ENCODE measurements at places on chromosomes 12 and 14.

- no peak for DNase-seq
Observed at GRCh38 chr14:73712540-73713180, 1.5 kb downstream of the PNMA1 start.

DNA sequence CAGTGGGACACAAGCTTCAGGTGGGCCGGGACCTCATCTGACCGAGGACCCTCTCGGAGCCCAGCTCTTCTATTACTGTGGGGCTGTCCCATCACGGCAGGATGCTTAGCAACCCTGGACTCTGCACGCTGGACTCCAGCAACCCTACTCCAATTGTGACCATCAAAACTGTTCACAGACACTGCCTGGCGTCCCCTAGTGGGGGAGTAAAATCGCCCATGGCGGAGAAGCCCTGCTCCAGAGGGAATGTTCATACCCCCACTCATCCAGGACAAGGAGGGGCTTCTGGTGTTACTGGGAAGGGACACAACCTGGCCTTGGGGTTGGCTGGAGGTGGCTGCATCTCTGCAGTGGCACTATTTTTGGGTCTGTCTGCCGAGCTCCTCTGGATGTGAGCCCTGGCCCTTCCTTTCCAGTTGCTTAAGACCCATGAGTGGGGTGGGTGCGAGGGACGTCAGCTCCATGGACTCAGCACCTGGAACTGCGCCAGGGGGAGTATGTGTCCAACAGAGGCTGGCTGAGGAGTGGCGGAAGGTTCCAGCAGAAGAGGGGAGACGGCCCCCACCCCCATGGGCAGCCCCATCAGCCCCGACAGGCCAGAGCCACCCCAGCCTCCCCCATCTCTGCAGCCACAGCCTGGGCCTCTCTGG, 103.8 kb downstream of the RFLNA start:
- no peak for DNase-seq

- DNase-seq: no peak
Observed at GRCh38 chr14:106235356-106236159, 709.2 kb downstream of the TMEM121 start.

DNA sequence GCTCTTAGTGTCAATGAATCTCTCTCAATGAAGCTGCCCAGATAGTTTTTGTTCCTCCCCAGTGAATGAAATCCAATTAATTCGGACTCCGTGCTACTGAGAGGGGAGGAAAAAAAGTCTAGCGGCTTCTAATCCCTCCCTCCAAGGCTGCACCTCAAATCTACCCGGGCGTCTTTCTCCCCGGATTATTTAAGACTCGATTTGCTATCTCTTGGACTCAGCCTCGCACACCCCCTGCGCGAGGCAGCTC, 134 bp downstream of the DUSP6 start:
- DNase-seq: no peak

GRCh38 chr12:68175557-68176061, 16.1 kb upstream of the IFNG start:
- no peak for DNase-seq

DNA sequence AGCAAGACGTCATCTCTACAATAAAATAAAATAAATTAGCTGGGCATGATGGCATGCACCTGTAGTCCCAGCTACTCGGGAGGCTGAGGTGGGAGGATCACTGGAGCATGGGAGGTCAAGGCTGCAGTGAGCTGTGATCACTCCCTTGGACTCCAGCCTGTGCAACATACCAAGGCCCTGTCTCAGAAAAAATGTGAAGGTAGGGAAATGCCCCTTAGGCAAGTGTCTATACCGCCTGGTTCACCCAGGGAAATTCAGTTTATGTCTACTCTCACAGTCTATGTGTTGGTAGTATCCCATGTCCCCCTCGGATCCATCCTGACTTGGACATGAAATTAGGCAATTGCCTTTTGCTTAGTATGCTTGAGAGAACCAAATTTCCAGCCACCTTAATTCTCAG, 88.4 kb upstream of the TMEM132C start:
- DNase-seq: no peak

- no peak for DNase-seq
Observed at GRCh38 chr12:132469423-132469822, 20.5 kb upstream of the FBRSL1 start.

DNA sequence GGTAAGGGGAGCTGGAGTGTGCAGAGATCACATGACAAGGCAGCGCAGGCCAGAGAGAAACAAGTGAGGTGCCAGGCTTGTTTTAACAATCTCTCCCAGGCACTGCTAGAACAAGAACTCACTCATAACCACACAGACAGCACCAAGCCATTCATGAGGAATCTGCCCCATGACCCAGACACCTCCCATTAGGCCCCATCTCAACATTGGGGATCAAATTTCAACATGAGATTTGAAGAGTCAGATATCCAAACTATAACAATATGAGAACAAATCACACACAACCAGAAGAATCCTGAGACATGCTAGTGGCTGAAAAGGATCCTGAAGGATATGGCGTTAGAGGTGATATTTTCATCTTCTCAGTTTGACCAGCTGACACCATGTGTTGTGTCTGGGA, 21.9 kb downstream of the OR6J1 start:
- DNase-seq: no peak

- DNase-seq: no peak
Observed at GRCh38 chr12:16608946-16609539, 3.1 kb upstream of the LMO3 start.

GRCh38 chr12:62800707-62801400, 134.1 kb downstream of the PPM1H start:
- no peak for DNase-seq

- peak; percentile 76 for DNase-seq
Observed at GRCh38 chr14:23237772-23238594, at the start of gene RNF212B. RNF212B (plus strand) TSS chr14:23237936; CDS start chr14:23240346, 2,410 bp downstream.

DNA sequence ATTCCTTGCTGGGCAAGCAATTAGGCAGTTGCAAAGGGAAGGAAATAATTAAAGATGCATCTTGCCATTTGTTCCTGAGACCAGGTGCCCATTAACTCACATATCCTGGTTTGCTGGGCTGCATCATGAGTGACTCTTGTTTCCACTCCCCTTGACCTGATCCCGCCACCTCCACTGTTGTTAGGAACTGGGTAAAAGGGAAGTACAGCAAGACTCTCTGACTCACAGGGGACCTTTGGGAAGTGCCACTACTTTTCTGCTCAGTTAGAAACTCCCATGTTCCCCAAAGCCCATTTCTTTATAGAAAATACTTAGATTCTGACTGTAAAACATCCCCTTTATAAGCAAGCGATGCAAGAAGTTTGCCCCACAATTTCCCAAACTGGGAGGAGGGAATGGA, 186.0 kb upstream of the BCL2L14 start:
- DNase-seq: no peak

DNA sequence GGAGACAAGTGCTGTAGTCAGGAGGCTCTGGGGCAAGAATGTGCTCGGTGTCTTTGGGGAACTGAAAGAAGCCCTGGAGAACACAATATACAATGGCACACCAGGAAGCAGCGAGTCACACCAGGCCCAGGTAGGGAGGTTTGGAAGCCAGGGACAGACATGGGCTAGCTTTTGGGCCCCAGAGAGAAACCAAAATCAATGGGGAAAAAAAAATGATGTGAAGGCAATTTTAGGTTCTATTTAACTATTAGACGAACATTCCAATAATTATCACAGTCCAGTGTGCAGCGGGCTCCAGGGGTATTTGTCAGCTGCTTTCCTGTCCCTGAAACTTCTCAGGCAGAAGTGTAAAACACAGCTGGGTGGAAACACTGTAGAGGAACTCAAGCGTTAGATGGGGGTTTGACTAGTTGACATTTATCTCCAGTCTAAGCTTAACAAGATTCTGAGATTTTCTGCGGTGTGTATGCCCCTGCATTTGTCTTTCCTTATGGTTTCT, 21.8 kb upstream of the EGLN3 start:
- no peak for DNase-seq

DNA sequence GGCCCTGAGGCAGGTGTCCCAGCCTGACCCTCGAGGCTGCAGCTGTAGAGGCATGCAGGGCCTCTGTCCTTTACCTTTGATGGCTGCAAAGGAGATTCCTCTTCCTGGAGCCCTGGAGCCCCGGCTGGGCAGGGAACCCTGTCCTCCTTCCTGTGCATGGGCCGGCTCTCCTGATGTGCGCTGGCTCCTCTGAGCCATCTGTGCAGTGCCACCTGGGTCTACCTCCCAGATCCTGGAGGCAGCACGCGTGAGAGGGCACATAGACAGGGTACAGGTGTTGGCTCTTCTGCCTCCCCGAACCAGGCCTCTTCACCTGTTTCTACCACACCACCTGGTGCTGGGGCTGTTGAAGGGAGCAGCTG, 115.1 kb downstream of the BEGAIN start:
- DNase-seq: peak; percentile 27

GRCh38 chr14:85087201-85087600, 442.7 kb upstream of the FLRT2 start:
- DNase-seq: no peak

DNA sequence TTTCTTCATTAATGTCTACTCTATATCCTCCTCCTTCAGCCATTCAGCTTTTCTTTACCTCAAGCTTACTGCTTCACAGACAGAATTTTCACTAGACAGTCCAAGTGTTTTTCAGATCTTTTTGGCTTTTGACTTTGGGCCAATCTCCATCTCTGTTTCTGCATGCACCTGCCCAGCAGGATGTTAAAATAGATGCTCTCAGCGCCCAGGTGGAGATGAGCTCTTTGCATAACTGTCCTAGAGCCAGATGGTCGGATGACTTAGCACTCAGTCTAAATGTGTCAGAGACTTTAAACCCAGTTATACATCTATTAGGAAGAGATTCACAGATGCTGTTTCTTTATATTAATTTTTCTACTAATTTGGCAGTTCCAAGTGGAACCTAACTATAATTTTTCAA, 80.3 kb upstream of the SSTR1 start:
- DNase-seq: no peak

GRCh38 chr12:65754744-65755595, 69.3 kb upstream of the HMGA2 start:
- DNase-seq: no peak

DNA sequence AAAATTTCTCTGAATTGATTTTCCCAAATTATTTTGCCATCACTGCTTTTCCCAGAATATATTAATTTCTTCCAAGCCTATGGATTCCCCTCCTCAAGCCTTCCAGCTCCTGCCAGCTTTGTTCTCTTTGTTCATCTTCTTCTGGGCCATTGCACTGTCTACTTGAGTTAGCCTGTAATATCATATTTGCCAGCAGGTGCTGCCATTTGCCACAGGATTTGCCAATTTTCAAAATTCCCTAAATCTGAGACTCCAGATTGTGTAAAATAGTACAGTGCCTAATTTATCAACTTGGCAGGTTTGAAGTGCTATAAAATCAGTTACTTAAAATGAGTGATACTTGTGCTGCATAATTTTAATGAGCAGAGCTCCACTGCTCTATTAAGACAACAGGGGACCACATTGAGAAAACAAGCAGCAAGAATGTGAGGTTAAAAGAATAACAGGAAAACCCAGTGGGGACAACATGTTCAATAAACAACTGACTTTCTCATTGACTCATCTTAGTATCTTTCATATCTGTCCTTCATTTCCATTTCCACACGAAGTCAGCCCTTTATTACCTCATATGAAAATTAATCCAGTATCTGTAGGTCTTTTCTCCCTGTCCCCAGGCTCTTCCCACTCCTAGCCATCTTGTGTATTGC, 84.6 kb upstream of the CCDC196 start:
- no peak for DNase-seq

GRCh38 chr14:59830338-59830734, 40.2 kb downstream of the RTN1 start:
- no peak for DNase-seq

GRCh38 chr12:95244350-95244749, 26.7 kb downstream of the VEZT start:
- no peak for DNase-seq

GRCh38 chr12:128079446-128079845, 187.5 kb upstream of the TMEM132C start:
- no peak for DNase-seq

DNA sequence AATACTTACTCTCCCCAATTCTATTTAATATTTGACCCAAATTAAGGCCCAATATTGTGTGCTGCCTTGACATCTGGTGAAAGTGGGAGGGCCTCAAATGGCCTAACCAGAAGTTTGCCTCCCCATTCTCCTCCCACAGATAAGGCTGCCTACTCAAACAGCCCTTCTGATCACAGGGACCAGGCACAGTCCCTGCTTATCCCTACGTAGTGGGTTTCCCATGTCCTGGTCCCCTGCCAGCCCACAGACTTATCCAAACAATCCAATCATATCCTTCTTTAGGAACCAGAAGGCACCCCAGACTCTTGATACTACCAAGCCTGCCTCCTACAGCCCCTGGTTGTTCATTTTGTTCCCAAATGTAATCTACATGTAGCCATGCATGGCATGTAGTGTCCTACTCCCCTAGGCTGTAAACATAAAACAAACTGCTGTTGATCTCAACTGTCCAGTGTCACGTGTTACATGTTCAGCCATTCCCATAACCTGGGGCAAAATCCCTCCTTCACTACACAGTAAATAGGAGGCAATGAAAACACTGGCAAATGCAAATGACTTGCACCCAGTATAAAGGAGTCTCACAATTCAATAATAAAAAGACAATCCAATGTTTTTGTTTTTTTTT, 49.3 kb downstream of the EEA1 start:
- DNase-seq: no peak

GRCh38 chr14:91095178-91095577, 18.7 kb upstream of the DGLUCY start:
- DNase-seq: no peak

- DNase-seq: no peak
Observed at GRCh38 chr12:75529826-75530225, 18.4 kb upstream of the KRR1 start.

DNA sequence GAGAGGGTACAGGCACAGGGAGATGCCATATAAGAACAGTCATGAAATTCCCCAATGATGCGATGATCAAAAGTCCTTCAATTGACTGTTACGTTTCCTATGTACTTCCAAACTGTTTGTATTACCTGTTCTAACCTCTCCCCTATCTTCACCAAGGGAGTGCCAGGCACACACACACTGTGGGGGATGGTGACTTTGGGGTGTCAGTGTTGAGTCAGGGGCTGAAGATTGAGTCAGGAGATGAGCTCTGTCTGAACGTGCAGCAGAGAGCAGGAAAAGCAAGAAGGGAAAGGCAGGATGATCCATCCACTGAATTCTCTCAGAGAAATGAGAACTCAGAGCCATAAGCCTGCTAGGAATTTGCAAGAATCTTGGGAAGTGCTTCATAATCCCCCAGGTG, 153.4 kb downstream of the EFCAB11 start:
- DNase-seq: no peak

GRCh38 chr12:53219956-53220693, 11.9 kb downstream of the RARG start:
- no peak for DNase-seq

- DNase-seq: no peak
Observed at GRCh38 chr12:56775638-56776037, 12.5 kb downstream of the HSD17B6 start.

- DNase-seq: no peak
Observed at GRCh38 chr14:89862856-89863255, 91.7 kb downstream of the EFCAB11 start.

DNA sequence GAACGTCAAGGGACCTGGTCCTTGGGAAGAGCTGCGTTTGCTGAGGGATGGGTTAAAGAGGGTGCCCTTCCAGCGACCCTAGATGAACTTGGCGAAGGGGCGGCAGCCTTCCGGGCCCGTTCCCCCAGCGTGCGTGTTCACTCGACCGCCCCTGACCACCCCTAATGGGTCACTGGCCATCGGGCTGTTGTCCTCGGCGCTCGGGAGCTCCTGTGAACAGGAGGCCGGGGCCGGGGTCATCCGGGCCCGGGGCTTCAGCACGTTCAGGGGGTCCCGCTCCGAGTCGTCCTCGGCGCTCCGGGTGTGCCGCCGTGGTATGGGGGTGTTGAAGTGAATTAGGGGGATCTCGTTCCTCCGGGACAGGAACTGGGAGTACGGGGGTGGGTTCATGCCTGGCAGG, 9.2 kb downstream of the FGF23 start:
- DNase-seq: no peak

- no peak for DNase-seq
Observed at GRCh38 chr12:24268663-24269186, 319.3 kb upstream of the SOX5 start.
